Type B pancreatic cell (in vitro differentiated cells): ENCODE measurements at places on chromosomes 13 and 19.

DNA sequence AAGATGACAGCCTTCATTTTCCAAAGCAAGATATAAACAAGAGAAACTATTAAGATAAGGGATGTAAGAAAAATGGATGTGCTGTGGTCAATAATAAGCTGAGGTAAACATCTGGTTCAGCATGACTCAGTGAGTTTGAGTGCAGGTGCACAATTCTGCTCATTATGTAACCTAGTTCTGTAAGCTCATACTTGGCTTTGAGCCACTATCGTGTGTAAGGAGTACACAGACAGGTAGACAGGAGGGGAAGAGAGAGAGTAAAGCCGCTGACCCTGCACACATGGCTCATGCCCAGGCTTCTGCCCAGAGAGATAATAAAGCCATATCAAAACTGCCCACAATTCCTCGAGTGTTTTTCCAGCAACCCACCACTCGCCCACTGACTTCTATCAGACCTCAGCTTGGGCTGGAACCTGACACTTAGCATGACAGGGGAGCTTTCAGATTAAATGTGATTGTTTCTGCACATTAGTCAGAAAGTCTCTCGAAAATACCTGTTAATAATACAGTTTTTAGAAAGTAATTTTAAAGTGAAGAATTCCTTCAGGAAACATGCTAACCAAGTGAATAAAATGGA lies 51.7 kb downstream of the ZNF91 start:
- DNase-seq = no peak

DNA sequence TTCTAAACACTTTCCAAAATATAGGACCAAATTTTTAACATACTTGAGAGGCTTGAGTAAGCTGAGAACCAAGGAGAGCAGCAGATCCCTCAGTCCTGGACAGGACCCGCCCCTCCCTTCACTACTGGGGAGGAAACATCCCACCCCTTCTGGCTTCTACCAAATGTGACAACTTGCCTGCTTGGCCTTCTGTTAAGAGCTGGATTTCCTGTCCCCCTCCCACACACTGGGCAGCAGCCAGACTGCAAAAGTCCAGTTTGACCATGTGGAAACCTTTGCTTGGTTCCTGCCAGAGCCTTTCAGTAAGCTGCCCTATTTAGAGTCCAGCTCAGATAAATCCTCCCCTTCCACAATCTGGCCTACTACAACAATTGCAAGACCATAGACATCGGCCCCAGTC lies 84.3 kb downstream of the FGF14 start:
- no peak for DNase-seq

GRCh38 chr13:94243551-94243950 lies 235.9 kb downstream of the DCT start:
- no peak for DNase-seq

DNA sequence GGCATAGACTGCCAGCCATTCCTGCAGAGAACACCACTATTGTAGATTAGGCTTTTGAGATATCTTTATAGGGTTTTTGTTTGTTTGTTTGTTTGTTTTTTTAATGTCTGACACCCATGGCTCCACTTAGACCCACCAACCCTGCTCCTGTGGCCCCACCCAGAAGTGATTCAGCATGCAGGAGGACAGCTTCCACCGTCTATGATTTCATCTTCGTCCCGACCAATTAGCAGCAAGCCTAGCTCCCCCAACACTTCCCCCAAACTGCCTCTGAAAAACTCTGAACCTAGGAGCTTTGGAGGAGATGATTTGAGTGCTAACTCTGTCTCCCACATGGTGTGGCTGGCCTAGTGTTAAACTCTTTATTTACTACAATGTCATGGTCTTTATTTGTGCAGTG lies 108.3 kb upstream of the RXFP2 start:
- no peak for DNase-seq

- DNase-seq = no peak
These were observed 14.7 kb upstream of the DHDH start for GRCh38 chr19:48918801-48919247.

DNA sequence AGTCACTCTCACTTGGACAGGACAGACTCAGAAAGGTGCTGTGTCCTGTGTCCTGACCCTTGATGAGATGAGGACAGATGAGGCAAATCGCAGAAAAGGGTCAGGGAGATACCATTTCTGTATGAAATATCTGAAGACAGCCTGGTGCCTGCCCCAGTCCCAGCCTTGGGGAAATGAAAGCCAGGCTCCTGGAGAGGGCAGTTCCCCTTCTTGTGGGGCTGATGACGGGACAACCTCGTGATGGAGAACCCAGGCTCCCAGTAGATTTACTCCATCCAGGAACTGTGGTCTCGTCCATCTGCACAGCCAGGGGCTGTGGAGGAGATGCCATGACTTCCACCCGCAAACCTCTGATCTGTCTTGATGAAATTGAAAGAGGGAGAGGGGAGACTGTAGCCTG lies 13.8 kb downstream of the LILRB1 start:
- DNase-seq = no peak

GRCh38 chr19:45041125-45041524 lies 2.3 kb downstream of the CLASRP start:
- no peak for DNase-seq

DNA sequence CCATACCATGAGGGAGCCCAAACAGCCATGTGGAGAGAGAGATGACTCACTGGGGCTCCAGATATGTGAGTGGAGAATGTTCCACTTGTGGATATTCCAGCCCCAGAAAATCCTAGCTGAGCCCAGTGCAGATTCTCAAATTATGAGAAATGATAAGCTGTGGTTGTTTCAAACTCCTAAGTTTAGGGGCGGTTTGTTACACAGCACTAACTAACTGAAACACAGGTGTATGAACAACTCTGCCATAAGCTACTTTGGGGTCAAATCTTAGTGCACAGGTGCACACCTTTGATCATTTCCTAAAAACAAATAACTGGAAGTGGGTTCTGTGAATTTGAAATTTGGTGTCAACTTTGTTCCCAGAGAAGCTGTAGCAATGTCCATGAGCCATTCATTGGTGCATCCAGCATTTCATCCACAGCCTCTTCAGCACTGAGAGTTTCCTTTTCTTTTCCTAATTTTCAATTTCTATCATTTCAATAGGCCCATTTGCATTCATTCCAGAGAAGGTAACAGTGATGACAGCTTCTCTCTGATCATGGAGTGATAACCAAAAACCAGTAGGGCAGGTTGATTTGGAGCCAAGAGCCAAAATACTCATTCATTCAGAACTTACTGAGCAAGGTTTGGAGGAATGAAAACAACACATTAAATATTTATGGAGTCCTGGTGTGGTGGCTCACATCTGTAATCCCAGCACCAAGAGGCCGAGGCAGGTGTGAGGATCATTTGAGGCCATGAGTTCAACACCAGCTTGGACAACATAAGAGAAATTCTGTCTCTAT lies 8.8 kb upstream of the CLPP start:
- DNase-seq = no peak
